Glutamatergic neuron (in vitro differentiated cells): ENCODE measurements at places on chromosomes 16 and 17.

- DNase-seq = peak; percentile 69
Observed at GRCh38 chr17:64306850-64307463, 43.9 kb upstream of the TEX2 start.

GRCh38 chr17:81238490-81238814 lies 403 bp downstream of the TEPSIN start:
- no peak for DNase-seq

DNA sequence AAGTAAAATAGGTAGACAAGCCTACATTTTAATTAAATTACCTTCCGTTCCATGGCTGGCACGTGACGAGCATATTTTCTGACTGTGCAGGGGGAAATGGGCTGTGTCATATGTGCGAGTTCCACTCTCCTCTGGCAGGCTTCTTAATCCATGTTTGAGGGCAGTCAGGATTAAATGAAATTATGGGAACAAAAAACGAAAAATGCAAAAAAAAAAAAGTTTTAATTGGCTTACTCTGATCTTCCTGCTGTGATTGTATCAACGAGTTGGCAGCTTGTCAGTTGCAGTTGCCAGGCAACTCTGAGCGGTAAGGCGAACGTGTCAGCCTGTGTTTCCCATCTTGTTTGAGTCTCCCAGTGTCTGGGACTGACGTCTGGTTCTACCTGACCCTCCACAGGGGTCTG lies 302.9 kb upstream of the XYLT1 start:
- DNase-seq = no peak

DNA sequence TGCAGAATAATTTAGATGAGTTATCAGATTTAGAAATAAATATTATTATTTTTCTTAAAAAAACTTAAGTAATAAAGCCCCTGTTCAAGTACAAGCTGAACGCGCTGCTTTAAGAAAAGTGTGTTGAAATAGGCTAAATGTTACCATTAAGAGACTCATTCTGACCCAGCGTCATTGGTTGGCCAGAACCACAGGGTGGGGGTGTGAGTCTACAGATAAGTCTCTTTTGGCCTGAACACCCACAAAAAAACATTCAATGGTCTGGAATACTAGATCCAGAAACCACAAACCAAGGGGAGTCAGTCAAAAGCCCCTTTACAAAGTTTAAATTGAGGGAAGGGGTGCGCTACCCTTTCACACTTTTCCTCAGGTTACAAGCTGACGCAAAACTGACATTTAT lies 776.1 kb downstream of the KCNJ2 start:
- DNase-seq = no peak

DNA sequence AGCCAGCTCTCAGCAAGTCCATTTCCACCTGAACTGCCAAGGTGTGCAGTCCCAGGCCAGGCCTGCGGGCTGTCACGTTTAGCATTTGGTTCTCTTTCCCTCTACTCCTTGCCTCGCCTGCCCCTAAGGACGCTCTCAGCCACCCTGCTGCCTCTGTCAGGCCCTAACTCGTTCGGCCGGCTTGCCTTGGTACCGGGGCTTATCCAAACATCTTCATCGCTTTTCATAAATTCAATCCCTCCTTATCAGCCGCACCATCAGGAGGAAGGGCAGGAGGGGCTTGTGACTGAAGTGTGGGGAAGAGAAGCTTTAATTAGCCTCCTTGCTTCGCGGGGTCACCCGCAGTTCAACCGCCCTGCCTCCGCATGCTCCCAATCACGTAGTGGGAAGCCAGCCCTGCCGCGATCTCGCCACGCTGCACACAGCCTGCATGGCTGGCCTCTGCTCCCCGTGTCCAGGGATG lies 231.1 kb downstream of the SOX9 start:
- DNase-seq = no peak

- no peak for DNase-seq
Observed at GRCh38 chr17:3534881-3535252, 22.7 kb downstream of the TRPV3 start.
